ENCODE measurements at places on chromosomes 2 and 18.

GRCh38 chr2:10002681-10003080 is 40.7 kb upstream of the KLF11 start:
- DNase-seq = no peak

GRCh38 chr18:28768791-28769768 is 592.1 kb upstream of the CDH2 start:
- DNase-seq = no peak

DNA sequence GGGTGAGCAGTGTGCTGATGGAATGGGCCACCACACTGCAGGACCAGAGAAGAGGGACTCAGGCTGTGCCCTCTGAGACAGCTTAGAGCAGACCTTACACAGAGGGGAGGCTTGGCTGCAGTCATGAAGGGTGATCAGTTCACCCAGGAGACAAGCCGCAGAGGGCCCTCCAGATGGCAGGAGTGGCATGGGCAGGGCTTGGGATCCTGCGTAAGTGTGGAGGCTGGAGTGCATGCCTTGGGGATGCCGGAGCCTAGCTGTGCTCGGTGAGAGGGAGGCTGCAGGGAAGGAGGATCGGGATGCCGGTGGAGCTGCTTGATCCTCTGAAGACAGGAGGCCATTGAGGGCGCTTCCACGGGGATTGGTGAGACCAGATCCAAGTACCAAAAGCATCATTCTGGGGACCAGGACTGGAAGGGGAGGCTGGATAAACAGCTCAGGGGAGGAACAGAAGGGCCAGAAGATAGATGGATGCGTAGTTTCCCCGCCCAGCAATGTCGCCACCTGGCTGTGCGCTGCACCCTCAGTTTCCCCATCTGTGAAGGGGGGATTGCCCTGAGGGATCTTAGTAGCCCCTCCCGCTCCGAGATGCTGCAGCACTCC is 163.4 kb downstream of the INHBB start:
- no peak for DNase-seq

DNA sequence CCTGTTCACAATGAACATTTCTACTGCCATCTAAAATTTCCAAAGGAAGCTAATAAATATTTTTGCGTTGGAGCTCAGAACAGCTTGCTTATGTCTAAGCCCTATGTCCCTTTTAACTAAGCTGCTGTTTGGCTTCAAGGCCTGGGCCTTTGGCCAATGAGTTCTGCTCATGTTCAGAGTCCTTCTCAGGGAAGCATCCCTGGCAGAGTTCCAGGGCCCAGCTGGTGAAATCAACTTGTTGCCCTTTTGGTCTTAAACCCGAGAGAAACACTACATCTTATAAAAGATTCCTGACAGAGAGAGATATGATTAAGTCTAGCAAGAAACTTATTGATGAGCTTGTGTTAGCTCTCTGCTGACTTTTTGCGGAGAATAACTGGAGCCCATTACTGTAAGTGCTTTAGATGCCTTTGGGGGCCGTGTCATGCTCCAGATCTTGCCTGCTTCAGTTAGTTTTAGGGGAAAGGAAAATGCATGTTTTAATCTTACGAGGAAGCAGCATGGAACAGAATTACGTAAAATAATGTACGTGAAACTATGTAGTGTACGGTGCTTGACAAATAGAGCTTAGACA is 102.5 kb upstream of the NOSTRIN start:
- DNase-seq = no peak

DNA sequence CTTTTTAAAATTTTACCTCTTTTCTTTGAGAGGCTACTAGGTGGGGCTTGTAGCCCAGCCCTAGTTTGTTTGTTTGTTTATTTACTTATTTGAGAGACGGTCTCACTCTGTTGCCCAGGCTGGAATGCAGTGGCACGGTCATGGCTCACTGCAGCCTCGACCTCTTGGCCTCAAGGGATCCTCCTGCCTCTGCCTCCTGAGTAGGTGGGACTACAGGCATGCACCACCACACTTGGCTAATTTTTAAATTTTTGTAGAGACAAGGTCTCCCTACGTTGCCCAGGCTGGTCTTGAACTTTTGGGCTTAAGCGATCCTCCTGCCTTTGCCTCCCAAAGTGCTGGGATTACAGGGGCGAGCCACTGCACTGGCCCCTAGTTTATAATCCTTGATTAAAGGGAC is 35.0 kb downstream of the ERLEC1 start:
- DNase-seq = no peak

DNA sequence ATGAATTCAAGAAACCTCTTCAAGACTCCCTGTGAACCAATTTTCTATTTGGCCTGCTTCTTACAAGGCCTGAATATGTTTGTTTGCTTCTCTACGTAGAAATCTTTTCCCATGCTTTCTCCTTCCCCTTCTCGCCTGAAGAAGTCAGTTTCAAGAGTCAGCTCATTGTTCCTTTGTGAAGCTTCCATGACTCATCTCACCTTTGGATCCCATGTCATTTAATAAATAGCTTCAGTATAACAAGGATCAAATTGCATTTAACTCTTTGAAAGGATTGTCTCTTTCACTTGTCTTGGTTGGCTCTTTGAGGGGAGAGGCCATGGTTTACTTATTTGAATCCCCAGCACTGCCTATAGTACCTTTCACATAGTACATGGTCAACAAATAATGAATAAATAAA is 28.4 kb downstream of the CPS1 start:
- no peak for DNase-seq

DNA sequence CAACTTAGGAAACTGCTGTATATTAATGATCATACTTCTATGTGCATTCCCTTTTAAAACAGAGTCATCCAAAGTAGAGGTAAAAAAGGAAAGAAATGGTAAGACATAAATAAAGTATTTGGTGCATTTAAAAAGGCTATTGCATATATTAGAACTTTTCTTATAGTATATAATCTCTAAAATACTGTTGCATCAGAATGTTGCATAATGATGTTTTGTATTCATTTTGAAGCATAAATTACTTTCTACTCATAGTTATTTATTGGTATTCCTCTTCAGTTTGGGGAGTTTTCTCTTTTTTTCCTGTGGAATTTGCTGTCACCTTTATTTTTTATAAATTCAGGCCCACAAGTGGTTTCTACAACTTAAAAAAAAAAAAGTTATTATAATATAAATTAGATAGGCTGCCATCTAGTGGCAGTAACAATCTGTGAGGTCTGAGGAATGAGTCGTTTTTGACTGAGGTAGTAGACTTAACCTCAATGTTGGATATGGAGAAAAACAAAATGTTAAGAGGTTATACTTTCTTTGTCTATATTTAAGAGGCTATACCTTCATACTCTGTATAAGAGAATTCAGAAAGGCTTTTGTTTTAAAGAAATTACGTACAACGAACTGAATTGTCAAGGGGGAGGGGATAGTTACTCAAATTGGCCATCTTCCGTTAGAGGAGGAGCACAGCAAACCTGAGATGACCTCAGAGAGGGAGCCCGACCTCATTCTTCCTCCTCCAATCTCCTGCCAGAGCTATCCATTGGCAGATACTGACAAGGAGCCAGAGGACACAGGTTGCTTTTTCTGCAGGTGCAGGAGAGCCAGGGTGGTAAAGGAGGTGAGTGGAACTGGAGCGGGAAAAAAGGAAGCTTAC is 23.8 kb downstream of the ANKAR start:
- peak; percentile 50 for DNase-seq

DNA sequence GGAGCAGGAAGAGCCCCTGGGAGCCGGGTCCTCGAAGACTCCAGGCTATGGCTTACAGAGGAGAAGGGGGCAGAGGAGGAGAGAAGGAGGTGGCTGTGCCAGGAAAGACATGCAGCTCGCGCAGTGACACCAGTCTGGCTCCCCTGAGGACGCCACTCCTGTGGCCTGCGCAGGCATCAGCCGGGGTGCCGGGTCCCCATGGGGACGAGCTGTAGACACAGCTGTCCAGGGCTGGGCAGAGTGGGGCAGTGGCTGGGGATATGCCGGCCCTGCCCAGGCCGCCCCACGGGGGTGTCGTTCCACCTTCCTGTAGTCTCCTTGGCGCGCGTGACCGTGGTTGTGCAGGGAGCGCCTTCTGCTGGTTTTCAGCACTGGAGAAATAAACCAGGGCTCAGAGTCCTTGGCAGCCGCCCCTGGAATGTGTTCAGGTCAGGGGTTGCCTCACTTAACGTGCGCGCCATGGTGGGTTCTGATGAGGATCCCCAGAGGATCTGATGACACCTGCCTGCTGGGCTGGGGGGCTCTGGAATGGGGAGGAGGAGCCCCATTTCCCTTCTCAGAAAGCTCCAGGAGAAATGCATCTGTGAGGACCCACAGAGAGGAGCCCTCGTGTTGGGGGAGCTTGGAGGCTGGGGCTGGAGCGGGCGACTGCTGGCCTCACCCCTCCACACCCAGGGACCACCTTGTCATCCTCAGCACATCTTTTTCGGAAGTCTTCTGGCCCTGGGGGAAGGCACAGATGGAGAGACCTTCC is 26.7 kb downstream of the RAMP1 start:
- DNase-seq = no peak

- DNase-seq = no peak
Observed at GRCh38 chr2:29977284-29977683, 55.9 kb upstream of the ALK start.

DNA sequence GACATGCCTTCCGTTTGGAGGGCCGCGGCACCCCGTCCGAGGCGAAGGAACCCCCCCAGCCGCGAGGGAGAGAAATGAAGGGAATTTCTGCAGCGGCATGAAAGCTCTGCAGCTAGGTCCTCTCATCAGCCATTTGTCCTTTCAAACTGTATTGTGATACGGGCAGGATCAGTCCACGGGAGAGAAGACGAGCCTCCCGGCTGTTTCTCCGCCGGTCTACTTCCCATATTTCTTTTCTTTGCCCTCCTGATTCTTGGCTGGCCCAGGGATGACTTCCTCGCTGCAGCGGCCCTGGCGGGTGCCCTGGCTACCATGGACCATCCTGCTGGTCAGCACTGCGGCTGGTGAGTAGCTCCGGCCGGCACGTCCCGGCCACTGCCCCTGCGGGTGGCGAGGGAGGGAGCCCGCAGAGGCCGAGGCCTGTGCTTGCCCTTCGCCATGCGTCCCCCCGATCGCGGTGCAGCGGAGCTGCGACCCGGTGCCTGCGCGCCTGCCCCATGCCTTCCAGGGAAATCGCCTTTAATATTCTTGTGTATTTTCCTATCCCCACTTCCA is 1.2 kb downstream of the BMPR2 start:
- DNase-seq = no peak

GRCh38 chr2:120985997-120986651 is 250.5 kb downstream of the GLI2 start:
- no peak for DNase-seq

- DNase-seq = no peak
Observed at GRCh38 chr18:36634573-36635216, 194.1 kb downstream of the TPGS2 start.

DNA sequence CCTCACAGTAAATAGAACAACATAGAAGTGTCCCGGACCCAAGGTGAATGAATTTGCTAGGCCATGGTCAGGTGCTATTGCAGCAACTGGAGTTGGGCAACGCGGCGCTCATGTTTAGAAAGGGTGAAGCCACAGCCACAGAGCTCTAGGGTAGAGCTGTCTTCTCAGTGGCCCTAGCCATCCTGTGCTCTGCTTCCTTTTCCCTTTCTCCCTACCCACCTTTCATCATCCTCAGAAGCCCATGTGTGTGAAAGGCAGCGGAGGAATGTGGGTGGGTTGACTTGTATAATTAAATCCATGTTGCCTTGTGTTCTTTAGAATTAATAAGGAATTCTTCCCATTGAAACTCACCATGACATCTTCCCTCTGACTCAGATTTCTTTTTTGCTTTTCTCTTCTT is 336.7 kb downstream of the OSR1 start:
- no peak for DNase-seq

DNA sequence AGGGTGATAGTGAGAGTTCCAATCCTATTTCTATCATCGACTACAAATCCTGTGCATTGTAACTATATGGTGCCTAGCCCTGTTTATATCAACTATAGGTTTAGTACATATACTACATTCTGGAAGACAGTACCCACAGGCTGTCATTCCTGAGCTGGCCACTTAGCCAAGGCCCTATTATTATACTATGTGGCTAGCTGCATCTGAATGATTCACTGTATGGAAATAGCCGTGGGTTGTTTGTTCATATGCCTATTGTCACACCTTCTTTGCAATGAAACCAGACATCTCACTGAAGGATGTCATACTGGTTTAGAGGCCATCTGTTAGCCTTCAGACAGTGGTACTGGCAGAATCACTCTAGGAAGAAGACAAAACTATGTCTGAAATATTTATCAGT is 62.3 kb upstream of the FSIP2 start:
- no peak for DNase-seq

- no peak for DNase-seq
Observed at GRCh38 chr2:15010346-15010745, 377.8 kb downstream of the LRATD1 start.

- DNase-seq = no peak
Observed at GRCh38 chr18:9792565-9793245, 84.6 kb downstream of the RAB31 start.
